ENCODE measurements at places on chromosomes 12 and 14. TPM values are rescaled to one million over a fixed set of nuclear protein-coding genes. Genes with fewer than 3 reads are reported as not detected.
A peak's percentile ranks its signal among the peaks of the same experiment; 100 is the strongest.

Gene RAD9B
- total RNA-seq = 0.90 TPM

Gene LBHD2
- total RNA-seq = not detected

Gene CD63
- 865 TPM for total RNA-seq

Gene PGF
- total RNA-seq = 5.4 TPM

Gene PLEKHG3
- total RNA-seq = 22.7 TPM

Gene TAS2R8
- total RNA-seq = not detected

Gene OTOGL
- 0.29 TPM for total RNA-seq

Gene ZDHHC22
- 0.12 TPM for total RNA-seq

Gene NOVA1
- total RNA-seq = 3.8 TPM

Gene FOXG1
- not detected for total RNA-seq

Gene MYH6
- total RNA-seq = 141 TPM

GRCh38 chr12:67765776-67766766 is 117.5 kb downstream of the DYRK2 start:
- no peak overlapping the region for H3K4me3 ChIP-seq
- H3K27me3 ChIP-seq = no peaks in the 10 kb centered on the region
- no peak overlapping the region for H3K27ac ChIP-seq
- no peaks in the 10 kb centered on the region for H3K36me3 ChIP-seq
- no peak for DNase-seq
- no peaks in the 10 kb centered on the region for H3K4me1 ChIP-seq

DNA sequence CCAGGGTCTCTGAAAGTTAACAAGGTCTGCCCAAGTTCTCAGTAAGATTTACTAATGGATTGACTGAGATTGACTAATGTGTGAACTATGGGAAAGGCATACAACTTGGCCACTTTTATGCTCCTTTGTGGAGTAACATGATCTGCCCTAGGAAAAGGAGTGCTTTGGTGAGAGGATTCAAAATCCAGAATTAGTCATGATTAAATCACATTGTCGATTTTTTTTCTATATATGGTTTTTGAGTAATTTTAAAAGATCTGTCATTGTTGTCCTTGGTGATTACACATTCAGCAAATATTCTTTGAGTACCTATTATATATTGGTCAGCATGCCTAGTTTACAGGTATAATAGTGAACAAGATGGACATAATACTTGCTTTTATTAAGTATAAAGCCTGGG is 147.7 kb upstream of the SYT10 start:
- H3K4me3 ChIP-seq = no peak overlapping the region
- H3K27ac ChIP-seq = no peak overlapping the region
- no peaks in the 10 kb centered on the region for H3K27me3 ChIP-seq
- H3K4me1 ChIP-seq = no peaks in the 10 kb centered on the region

DNA sequence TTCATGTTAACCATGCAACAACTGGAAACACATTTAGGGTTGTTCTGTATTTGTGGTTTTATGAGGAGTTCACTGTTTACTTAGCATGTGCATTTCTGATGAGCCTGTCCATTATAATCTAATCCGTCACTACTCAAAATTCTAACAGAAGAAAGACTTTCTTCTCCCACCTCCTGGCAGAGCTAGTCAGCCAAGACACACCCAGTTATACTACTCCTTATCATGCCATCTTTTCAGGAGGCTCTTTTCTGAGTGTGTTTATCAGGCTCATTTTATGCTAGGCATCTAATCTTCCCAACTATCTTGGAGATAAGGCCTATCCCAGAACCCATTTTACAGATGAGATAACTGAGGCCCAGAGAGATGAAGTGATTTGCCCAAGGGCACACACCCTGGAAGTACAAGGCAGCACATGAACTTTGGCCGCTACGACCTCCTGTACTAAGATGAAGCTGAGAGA is 10.4 kb upstream of the MED13L start:
- H3K27ac ChIP-seq = no peak overlapping the region
- no peak overlapping the region for H3K4me3 ChIP-seq
- H3K27me3 ChIP-seq = no peaks in the 10 kb centered on the region
- H3K36me3 ChIP-seq = no peaks in the 10 kb centered on the region

GRCh38 chr12:84601483-84601882 is 311.1 kb downstream of the SLC6A15 start:
- no peaks in the 10 kb centered on the region for H3K27me3 ChIP-seq
- no peak overlapping the region for H3K4me3 ChIP-seq
- no peak for DNase-seq
- H3K4me1 ChIP-seq = no peaks in the 10 kb centered on the region
- no peak overlapping the region for H3K27ac ChIP-seq
- no peaks in the 10 kb centered on the region for H3K36me3 ChIP-seq

DNA sequence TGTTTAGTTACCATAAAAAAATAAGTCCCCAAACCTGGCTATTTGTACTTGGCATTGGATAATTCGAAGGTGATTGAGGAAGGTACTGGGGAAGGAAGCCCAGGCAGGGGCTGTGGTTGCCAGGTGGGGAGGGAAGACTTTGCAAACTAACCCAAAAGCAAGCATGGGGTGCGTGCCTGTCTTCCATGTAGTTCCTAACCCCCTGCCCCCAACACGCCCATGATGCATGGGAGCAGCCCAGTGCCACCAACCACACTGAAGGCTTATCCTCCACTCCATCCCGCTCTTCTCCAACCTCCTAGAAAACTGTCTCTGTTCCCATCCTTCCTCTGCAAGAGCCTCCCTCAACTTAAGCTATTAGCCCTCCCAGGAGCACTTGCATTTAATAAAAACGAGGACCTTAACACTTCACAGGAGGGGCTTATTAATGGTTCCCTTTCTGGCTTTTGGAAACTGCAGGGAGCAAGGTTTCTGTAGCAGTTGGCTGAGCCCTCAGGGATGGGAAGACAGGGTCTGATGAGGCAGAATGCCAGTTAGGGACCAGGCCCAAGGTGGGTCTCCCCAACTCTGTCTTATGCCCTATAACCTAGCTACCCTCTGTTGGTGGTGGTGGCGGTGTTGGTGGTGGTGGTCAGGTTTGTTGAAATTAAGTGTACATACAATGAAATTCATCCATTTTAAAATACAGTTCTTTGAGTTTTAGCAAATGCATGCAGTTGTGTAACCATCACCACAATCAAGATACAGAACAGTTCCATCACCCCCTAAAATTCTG is 96.0 kb downstream of the ZFP36L1 start:
- peaks cover 17% of the 10 kb centered on the region for H3K4me1 ChIP-seq
- H3K27me3 ChIP-seq = no peaks in the 10 kb centered on the region
- DNase-seq = no peak
- H3K27ac ChIP-seq = no peak overlapping the region
- H3K36me3 ChIP-seq = no peaks in the 10 kb centered on the region

DNA sequence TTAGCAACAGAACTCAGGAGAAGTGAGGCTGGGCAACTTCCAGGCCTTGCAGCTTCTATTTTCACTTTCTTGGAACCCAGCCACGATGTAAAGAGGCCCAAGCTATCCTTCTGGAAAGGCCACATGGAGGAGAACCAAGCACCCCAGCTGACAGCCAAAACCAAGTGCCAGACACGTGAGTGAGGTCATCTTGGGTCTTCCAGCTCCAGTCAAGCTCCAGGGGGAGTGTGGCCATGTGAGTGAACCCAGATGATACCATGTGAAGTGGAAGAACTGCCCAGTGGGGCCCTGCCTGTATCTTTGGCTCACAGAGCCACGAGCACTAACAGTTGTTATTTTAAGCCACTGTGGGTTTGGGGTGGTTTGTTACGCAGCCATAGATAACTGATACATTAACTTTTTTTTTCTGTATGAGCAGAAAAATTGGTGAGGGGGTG is 126.8 kb upstream of the MAP1LC3B2 start:
- no peaks in the 10 kb centered on the region for H3K36me3 ChIP-seq
- H3K4me1 ChIP-seq = no peaks in the 10 kb centered on the region
- no peaks in the 10 kb centered on the region for H3K27me3 ChIP-seq
- H3K27ac ChIP-seq = no peak overlapping the region

DNA sequence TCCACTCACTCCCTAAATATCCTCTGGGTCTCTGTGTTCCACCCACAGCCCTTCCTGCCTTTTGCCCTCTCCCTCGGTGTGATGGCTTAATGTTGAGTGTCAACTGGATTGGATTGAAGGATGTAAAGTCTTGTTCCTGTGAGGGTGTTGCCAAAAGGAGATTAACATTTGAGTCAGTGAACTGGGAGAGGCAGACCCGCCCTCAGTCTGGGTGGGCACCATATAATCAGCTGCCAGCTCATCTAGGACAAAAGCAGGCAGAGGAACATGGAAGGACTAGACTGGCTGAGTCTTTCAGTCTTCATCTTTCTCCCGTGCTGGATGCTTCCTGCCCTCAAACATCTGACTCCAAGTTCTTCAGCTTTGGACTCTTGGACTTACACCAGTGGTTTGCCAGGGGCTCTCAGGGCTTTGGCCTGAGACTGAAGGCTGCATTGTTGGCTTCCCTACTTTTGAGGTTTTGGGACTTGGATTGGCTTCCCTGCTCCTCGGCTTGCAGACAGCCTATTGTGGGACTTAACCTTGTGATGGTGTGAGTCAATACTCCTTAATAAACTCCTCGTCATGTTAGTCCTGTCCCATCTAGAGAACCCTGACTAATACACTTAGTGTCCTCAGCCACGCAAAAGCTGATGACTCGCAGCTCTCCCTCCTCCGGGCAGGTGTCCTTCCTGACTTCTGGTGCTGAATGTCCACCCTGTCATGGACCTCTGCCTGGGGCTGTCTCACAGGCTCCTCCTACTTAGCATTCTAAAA is 5.9 kb downstream of the DGLUCY start:
- no peak overlapping the region for H3K4me3 ChIP-seq
- peaks cover 77% of the 10 kb centered on the region for H3K4me1 ChIP-seq
- peaks cover 7% of the 10 kb centered on the region for H3K36me3 ChIP-seq

DNA sequence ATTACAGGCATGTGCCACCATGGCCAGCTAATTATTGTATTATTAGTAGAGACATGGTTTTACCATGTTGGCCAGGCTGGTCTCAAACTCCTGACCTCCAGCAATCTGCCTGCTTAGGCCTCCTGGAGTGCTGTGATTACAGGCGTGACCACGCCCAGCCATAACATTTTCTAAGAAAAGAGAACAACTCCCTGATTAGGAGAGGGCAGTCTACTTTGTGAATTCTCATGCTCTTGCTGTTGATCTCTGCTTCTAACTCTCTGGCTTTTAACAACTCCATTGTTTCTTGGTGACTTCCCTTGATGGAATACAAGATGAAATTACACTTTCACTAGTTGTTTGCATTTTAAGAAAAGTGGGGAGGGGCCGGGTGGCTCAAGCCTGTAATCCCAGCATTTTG is 33.6 kb downstream of the SSH1 start:
- DNase-seq = no peak
- peak overlapping the region; percentile 89 for H3K27ac ChIP-seq
- H3K4me1 ChIP-seq = peaks cover 93% of the 10 kb centered on the region
- H3K36me3 ChIP-seq = peaks cover 43% of the 10 kb centered on the region
- no peaks in the 10 kb centered on the region for H3K27me3 ChIP-seq

DNA sequence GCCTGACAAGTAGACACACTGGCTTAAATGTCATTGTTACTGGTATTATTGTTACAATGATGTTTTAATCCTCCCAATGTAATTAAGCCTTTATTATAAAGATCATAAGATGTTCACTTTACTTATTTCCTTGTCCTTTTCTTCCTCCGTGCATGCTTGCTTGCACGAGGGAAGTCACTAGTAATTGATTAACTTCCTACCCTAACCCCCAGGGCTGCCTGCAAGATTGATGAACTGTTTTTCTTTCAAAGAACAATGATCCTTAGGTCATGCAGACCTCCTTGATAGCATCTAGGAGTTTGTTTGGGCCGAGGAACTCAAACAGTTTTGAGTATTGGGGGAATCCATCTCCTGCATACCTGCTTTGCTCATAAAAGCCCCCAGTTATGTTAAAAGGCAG is 43.0 kb downstream of the GLRX5 start:
- no peaks in the 10 kb centered on the region for H3K4me1 ChIP-seq
- no peaks in the 10 kb centered on the region for H3K27me3 ChIP-seq
- H3K27ac ChIP-seq = no peak overlapping the region

DNA sequence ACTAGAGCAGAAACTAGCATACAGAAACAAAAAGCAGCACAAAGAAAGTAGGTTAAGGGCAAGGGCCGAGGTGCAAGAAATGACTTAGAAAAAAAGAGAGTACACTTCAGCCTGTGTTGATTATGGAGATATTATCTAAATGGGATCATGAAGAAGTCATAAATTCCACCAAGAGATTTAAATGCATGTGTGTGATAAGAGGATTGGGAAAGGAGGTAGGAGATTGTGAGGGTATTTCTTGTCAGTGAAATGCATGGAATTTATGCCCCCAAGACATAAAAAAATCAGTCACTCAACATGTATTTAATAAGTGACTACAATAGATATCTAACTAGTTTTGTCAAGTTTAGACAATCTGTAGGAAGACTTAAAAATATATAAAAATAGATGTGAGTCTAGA is 976.2 kb upstream of the LRFN5 start:
- H3K36me3 ChIP-seq = no peaks in the 10 kb centered on the region
- no peaks in the 10 kb centered on the region for H3K4me1 ChIP-seq
- H3K27me3 ChIP-seq = no peaks in the 10 kb centered on the region
- H3K27ac ChIP-seq = no peak overlapping the region
- no peak for DNase-seq
- H3K4me3 ChIP-seq = no peak overlapping the region

- DNase-seq = no peak
- H3K4me3 ChIP-seq = peak overlapping the region; percentile 60
- H3K36me3 ChIP-seq = no peaks in the 10 kb centered on the region
These were observed 606 bp downstream of the NXPH4 start for GRCh38 chr12:57216921-57217879.

- no peaks in the 10 kb centered on the region for H3K27me3 ChIP-seq
- no peaks in the 10 kb centered on the region for H3K4me1 ChIP-seq
- no peak overlapping the region for H3K27ac ChIP-seq
- DNase-seq = no peak
These were observed 188.2 kb downstream of the FUT8 start for GRCh38 chr14:65600742-65601141.

DNA sequence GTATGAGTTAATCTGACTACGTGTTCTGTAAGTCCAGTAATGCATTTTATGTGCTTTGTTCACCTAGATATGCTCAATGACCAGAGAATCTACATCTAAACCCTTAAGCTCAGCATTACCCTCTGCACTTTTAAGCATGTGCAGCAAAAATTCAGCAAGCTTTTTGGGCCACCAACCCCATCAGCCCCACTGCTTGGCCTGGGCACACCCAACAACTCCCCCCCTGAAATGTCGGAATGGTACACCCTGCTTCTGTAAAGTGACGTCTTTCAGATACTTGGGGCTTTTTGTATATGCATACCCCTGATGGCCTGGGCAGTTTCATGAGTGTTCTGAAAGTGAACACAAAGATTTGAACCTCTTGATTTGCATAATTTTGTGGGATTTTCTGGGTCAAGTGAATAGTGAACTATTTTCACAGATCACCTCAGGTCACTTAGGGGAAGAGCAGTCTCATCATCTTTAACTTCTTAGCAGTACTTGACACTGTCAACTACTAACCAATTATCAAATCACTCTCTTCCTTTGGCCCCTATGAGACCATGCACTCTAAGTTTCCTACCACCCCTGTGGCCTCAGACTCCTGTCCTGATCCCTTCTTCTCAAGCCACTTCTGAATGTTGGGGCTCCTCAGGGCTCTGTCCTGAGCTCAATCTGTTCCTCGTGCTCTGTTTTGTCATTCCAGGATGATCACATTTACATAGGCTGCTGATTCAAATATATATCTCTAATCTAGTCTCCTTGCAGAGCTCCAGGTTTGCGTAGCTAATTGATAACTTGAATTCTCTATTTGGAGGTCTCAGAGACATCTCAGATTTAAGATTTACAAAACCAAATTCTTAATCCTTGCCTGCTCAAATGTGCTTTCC is 36.3 kb upstream of the PPM1A start:
- H3K27ac ChIP-seq = no peak overlapping the region
- H3K4me1 ChIP-seq = no peaks in the 10 kb centered on the region
- H3K36me3 ChIP-seq = no peaks in the 10 kb centered on the region
- H3K4me3 ChIP-seq = no peak overlapping the region
- DNase-seq = no peak

GRCh38 chr14:28742171-28742846 is 24.3 kb upstream of the FOXG1 start:
- H3K36me3 ChIP-seq = no peaks in the 10 kb centered on the region
- H3K4me1 ChIP-seq = no peaks in the 10 kb centered on the region
- H3K4me3 ChIP-seq = no peak overlapping the region
